HCT116 (cell line): ENCODE measurements at places on chromosomes 4 and X. TPM values are rescaled to one million over a fixed set of nuclear protein-coding genes. Genes with fewer than 3 reads are reported as not detected.

FGA gene
- total RNA-seq: 3.9 TPM

DCAF12L2 gene
- total RNA-seq: not detected

DSPP gene
- not detected for total RNA-seq

- DNase-seq: no peak
- H3K27ac ChIP-seq: no peak overlapping the region
- no peaks in the 10 kb centered on the region for H3K4me1 ChIP-seq
- no peak overlapping the region for H3K4me3 ChIP-seq
- no peaks in the 10 kb centered on the region for H3K27me3 ChIP-seq
Measured at GRCh38 chrX:114635986-114636385, 52.1 kb downstream of the HTR2C start.

- H3K4me3 ChIP-seq: no peak overlapping the region
- DNase-seq: no peak
- no peaks in the 10 kb centered on the region for H3K27me3 ChIP-seq
- H3K27ac ChIP-seq: no peak overlapping the region
- no peaks in the 10 kb centered on the region for H3K36me3 ChIP-seq
- H3K4me1 ChIP-seq: peaks cover 6% of the 10 kb centered on the region; the same call in 1 of the 2 replicates
Measured at GRCh38 chrX:68894513-68895340, 65.9 kb downstream of the EFNB1 start.
